ENCODE measurements at places on chromosomes 1 and 21.

DNA sequence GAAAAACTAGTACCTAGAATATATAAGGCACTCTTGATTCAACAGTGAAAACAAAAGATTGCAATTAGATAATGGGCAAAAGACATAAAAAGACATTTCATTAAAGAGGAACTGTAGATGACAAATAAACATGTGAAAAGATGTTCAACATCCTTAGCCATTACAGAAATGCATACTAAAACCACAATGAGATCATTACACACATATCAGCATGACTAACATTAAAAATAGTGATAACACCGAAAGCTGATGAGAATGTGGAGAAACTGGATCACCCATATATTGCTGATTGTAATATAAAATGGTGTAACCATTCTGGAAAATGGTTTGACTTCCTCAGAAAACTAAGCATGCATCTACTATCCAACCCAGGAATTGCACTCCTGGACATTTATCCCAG, 340.3 kb downstream of the SEC16B start:
- DNase-seq, result no peak

DNA sequence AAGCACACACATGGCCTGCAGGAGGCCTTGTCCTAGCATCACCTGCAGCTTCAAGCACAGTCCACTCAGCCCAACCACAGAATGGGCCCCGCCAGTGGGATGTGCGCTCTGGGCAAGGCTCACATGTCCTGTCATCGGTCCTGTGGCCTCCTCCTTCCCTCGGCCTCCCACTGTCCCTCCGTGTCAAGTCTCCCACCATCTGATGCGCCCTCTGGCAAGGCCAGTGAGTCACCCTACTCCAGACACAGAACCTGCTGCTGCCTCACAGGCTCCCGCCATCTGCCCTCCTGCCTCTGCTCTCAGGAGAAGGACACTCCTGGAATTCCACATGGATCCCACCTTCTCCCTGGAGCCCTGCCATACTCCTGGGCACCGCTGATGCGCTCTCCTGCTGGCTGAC, 14.2 kb downstream of the KCNAB2 start:
- DNase-seq, result no peak

DNA sequence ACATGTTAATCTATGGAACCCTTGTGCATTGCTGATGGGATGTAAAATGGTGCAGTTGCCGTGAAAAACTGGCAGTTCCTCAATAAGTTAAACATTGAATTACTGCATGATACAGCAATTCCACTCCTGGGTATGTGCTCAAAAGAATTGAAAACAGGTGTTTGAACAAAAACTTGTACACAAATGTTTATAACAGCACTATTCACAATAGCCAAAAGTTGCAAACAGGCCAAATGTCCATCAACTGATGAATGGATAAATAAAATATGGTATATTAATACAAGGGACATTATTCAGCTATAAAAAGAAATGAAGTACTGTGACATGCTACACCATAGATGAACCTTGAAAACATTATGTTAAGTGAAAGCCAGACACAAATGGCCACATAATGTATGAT, 17.7 kb upstream of the SRSF10 start:
- DNase-seq, result no peak

DNA sequence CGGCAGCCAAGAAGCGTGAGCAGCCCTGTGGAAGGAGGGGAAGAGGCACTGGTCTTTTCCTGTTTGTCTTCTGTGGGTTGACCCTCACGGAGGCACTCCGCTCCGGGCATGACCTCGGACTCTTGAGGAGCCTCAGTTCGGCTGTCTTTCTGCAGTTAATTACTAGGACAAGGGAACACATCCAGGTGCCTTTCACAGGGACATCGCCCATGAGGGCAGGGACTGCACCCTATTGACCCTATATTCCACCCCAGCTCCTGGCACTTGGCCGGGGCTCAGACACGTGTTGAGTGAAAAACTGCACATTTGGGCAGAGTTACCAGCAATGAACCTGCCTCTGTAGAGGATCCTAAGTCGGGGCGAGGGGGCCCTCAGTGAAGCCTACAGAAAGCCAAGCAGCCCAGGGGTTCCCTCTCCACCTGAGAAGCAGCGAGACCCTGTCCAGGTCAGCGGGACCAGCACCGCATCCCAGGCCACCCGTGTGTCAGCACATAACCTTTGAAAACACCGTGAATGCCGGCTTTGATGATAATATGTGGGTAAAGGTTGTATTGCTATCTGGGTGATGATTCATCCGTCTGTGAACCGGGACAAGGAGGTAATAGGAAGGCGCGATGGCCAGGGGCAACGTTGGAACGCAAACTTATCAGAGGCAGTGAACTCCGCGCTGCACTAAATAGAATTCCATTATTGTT, 161.4 kb upstream of the ARHGEF16 start:
- no peak for DNase-seq

DNA sequence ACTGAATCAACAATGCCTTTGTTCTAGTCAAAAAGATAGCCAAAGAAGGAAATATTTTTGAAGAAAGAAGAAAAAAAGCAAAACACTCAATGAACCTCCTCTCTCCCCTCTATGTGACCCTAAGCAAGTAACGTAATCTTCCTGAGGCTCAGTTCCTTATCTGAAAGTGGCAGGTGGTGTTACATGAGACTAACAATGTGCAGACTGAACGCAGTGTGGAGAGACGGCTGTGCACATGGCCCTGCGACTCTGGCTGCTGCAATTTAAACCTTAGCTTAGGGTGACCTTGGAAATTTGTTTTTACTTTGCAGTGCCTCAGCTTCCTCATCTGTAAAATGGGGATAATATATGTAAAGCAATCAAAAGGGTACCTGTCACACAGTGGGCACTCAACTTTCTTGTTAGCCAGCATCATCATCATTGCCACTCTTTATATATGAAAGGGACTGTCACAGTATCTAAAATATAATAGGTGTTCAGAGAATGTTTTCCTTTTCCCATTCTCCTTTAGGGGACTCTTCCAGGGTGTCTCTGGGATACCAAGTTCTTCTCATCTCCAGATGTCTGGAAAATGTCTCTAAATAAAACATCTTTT, 100.1 kb upstream of the JUN start:
- no peak for DNase-seq

- DNase-seq, result no peak
These were observed 169.8 kb upstream of the CXADR start for GRCh38 chr21:17343055-17343454.

DNA sequence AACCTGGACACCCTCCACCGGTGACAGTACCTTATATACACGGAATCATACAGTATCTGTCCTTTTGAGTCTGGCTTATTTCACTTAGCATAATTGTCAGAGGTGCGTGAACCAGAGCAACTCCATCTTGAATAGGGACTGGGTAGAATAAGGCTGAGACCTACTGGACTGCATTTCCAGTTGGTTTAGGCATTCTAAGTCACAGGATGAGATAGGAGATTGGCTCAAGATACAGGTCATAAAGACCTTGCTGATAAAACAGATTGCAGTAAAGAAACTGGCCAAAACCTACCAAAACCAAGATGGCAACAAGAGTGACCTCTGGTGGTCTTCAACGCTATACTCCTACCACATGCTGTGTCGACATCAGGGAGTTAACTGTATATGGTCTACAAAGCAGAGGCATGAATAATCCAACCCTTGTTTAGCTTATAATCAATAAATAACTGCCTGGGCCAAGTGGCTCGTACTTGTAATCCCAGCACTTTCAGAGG, 1.4 kb upstream of the FDPS start:
- no peak for DNase-seq

DNA sequence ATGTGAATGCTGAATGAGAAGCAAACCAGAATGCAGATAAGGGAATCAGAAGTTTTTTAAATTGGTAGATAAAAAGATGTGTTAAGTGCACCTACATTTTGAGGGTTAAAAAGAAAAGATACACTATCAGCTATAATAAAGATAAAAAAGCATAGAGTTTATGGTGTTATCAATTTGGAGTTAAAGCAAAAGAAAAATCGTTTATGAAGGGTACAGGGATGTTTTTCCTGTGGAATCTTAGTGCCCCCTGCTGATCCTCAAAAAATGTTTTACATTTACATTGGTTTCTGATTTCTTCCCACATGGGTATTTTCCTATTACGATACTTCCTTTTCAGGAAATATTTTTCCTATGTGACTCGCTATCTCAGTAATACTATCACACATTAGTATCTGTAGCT, 293.5 kb downstream of the MRPL39 start:
- no peak for DNase-seq

DNA sequence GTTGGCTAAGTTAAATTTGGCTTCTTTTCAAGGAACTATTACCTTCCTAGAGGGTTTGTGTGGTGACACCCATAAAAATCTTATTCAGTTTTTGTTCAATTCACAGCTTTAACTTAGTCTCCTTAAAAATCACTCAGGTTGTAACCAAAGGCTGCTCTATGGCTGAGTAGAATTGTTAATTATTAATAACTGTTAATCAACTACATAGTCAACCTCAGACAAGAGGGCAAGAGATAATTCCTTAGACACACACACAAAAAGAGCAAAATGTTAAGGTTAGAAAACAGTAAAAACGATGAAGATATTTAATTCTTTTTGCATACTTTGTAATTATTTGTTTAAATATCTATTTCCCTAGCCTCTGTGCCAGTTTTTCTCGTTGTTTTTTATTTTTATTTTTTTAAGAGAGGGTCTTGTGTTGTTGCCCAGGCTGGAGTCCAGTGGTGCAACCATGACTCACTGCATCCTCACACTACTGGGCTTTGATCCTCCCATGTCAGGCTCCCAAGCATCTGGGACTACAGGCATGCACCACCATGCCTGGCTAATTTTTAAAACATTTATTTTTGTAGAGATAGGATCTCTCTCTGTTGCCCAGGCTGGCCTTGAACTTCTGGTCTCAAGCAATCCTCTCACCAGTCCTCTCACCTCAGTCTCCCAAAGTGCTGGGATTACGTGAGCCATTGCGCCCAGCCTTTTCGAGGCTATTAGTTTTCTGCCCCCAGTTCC, 215.2 kb downstream of the DISC1 start:
- DNase-seq, result no peak

GRCh38 chr21:42572906-42573495, 59.3 kb downstream of the SLC37A1 start:
- no peak for DNase-seq

DNA sequence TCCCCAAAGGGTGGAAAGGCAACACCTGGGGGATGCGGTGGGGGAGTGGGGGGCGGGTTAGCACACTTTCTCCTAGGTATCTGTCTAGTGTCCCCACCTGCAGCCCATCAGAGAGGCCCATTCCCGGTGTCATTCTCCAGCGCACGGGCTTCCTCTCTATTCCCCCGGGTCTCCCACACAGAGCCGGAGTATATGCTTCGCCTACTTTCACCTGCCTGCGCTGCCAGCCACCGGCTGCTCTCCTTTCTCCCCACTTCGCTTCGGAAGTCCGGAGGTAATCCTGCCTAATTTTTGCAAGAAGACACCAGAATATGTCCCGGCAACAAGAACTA, 852 bp downstream of the RGS7 start:
- DNase-seq, result no peak

- DNase-seq, result no peak
These were observed 12.6 kb upstream of the HMCN1 start for GRCh38 chr1:185721553-185721952.

GRCh38 chr1:1627261-1627828, 4.6 kb upstream of the MMP23B start:
- DNase-seq, result no peak

DNA sequence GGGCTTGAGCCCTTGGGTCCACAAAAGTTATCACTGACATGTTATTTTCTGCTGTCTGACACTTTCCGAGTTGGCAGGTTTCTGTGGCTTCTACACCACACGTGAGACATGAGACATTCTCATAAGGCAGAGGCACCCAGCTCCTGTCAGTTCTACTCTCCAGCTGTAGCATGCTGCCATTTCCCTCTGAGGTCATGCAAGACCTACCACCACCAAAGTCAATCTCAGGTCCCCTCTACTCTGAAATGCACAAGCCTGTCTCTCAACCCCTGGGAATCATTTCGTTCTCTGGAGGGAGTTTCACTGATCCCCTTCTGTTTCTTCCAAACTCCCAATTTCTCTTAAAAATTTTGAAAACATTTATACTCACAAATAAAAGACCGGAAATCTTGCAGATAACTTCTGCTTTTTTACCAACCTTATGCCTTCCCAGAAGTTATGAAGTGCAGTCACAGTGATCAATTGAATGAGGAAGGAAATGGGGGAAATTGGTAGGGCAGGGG, 39.5 kb upstream of the CR2 start:
- no peak for DNase-seq

DNA sequence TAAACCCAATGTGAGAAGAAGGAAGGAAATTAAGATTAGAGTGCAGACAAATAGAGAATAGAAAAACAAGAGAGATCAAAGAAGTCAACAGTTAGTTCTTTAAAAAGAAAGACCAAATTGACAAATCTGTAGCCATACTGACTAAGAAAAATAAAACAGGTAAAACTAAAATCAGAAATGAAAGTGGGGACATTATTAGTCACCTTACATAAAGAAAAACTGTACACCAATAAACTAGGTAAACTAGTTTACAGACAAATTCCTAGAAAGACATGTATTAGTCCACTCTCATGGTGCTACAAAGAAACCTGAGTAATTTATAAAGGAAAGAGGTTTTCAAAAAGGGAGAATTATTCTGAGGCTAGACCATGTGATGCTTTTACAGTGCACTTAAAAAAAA, 22.3 kb downstream of the BLZF1 start:
- no peak for DNase-seq

GRCh38 chr1:184035719-184036516, 1.6 kb downstream of the COLGALT2 start:
- DNase-seq, result no peak

DNA sequence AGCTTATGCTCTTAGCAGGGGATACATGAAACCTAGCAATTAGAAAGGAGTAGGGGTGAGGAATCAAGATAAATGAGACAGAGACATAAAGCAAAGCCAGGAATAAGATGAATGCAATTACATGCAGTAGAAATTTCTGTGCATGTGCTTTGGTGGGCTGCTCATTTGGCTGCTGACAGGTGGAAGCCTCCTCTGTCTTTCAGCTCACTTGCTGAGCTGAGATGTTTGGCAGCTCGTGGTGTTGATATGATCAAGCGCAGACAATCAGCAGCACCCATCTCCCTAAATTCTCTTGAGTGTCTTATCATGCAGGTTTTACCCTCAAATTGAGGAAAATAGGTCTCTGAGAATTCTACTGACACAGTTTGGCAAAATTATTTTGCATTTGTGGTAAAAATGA, 108.3 kb upstream of the CD34 start:
- no peak for DNase-seq

DNA sequence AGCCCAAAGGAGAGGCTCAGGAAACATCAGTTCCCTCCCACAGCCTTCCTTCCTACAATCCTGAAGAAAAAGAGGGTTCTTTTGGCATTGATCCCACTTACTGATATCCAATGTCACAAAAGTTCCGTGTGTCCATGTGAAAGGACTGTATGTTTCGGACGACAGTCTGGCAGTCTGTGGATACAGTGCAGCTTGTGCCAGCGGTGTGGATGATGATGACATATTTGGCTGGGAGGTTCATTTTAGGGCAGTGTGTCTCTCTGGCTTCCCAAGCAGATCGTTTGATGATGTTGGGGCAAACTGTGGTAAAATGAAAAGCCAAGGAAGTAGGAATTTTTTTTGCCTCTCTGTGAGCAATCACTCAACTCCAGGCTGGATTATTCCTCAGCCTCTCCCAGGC, 10.4 kb downstream of the PGLYRP3 start:
- no peak for DNase-seq
